ENCODE measurements at places on chromosomes 13 and 19.
A peak's percentile ranks its signal among the peaks of the same experiment; 100 is the strongest.

DNA sequence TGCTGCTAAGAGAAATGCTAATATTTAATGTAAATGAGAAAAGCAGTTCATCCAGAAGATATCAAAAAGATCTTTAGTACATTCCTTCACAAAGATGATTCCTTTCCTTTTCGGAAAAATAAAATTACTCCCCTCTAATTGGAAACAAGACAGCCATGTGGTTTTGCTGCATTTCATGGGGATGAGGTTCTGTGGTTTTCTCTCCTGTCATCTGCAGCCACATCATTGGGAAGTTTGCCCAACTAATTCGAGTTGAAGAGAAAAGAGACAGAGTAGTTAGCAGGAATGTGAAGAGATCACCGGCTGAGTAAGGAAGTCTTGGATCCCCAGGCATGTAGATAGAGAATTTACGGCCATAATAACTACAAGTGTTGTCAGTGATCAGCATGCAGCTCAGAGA lies 122.1 kb downstream of the CYSLTR2 start:
- DNase-seq = no peak

DNA sequence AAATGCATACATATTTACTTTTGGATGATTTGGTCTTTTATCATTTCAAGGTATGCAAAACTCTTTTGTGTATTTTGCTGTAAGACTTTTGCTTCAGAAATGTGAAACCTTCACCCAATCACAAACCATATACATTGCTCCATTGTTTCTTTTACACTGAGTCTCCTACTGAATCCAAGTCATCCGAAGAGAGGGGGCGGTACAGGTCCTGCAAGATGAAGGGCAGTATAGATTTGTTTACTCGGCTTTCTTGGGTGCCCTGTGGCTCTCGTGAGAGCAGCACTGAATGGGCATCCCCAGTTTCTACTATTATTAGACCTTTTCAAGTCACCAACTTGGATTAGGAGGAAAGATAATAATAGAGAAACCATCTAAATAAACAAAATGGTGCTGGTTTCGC lies 280.6 kb downstream of the DCLK1 start:
- DNase-seq = no peak

- DNase-seq = no peak
These were observed 78.9 kb downstream of the GADD45B start for GRCh38 chr19:2554856-2555255.

GRCh38 chr13:79675931-79676660 lies 195.1 kb downstream of the NDFIP2 start:
- DNase-seq = no peak

DNA sequence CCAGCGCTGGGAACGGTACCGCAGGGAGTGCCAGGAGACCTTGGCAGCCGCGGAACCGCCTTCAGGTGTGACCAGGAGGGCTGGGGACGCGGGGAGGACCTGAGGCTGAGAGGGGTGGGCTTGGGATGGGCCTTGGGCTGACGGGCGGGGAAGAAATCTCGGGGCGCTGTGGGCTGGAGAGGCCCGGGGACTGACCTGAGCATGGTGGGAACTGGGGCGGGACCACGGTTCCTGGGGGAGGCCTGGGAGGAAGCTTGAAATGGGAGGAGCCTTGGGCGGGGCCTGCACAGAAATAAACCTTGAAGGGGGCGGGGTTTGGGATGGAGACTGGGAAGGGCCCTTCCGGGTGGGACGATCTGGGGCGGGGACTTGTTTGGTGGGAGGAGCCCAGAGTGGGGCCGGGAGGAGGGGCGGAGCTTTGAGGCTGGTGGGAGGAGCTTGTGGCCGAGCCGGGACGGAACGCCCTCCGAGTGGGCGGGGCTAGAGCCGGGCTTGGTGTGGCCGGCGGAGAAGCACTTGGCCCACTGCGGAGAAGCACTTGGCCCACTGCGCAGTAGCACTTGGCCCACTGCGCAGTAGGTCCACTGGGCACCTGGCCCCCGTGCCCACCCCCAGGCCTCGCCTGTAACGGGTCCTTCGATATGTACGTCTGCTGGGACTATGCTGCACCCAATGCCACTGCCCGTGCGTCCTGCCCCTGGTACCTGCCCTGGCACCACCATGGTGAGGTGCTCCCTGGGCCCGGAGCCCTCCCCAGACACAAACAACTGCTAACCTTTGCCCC lies 2.8 kb downstream of the GIPR start:
- DNase-seq = peak; percentile 99

Measured in GM10248 (cell line).